ENCODE measurements at places on chromosomes 12 and 14.

GRCh38 chr12:102534899-102535298 lies 54.5 kb upstream of the IGF1 start:
- DNase-seq: no peak

- DNase-seq: no peak
These were observed 2.7 kb upstream of the KRT6B start for GRCh38 chr12:52454411-52455201.

- no peak for DNase-seq
These were observed 17.6 kb upstream of the PLEKHH1 start for GRCh38 chr14:67515386-67516079.

- DNase-seq: no peak
These were observed 555.9 kb downstream of the VRK1 start for GRCh38 chr14:97353102-97353501.

DNA sequence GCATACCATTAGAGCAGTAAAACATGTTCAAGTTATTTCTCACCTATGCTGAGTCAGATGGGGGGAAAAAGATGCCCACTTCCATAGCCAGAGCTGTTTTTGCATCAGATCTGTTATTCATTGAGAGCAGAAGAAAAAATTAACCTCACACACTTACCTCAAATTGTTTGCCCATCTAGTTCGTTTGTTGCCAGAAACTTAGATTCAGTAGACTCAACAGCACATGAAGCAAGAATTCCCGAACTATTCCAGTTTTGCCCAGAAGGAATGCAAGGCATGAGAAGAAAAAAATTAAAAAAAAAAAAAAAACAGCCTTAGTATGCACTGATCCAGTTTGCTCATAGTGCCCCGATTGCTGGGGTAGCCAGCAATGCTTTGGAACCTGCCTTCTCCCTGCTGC lies 12.4 kb upstream of the DPF3 start:
- no peak for DNase-seq

GRCh38 chr12:50271724-50272247 lies 11.5 kb downstream of the LIMA1 start:
- DNase-seq: no peak

GRCh38 chr12:78878459-78878858 lies 13.9 kb downstream of the SYT1 start:
- no peak for DNase-seq

DNA sequence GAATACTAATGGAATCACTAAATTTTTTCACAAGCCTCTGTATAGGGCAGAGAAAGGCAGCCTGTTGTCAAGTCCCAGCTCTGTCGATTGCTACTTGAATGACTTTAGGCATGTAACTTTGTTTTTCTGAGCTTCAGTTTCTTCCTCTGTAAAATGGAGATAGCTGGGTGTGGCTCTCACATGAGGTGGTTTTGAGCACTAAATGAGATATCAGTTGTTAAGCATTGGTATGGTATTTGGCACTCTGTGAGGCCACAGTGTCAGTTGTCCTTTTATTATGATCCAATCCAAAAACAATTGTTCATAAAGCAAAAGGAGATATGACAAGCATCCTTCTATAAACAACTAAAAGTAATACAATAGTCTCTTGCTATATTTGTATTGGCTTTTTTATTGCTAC lies 120.6 kb downstream of the DUSP6 start:
- no peak for DNase-seq

- DNase-seq: no peak
These were observed 140.6 kb downstream of the ITPR2 start for GRCh38 chr12:26692407-26692806.

GRCh38 chr14:36509069-36509917 lies 10.7 kb downstream of the NKX2-1 start:
- DNase-seq: no peak

- DNase-seq: no peak
These were observed 3.3 kb upstream of the RASAL1 start for GRCh38 chr12:113138826-113139225.

DNA sequence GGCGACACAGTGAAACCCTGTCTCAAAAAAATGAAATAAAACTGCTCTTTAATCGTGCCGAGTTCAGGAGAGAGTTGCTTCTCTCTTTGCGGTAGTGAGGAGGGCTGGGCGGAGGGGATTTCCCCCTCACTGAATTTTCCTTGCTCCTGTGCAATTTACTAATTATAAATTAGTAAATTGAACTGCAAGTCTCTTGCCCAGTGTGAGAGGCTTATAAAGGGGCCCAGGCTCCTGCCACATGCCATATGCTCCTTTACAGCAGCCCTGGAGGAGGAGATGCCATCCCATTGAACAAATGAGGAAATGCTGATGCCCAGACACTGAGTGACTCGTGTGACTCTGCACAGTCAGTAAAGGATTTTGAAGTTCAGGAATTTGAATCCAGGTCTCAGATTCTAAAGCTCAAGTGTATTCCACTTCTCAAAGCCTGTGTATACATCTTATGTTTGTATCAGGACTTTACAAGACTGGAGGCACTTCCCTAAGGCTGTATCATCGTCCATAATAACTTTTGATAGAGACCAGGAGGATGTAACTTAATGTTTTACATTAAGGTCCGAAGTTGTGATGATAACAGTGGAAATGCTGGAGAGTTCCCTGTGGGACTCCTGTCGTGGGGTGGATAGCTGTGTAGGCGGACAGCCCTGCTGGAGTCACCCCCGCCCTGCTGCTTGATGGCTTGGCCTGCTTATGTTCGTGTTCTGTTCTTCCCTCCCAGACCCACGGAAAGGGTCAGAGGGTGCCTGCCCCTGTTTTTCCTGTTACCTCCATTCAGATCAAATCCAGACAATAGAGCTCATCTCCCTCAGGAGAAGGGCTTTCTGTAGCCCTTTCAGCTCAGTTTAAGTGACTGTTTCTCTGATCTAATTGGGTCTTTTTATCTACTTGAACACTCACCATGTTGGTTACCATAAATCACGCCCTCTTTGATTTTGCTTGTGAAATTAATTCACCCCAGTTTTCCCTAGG lies 13.9 kb downstream of the PELI2 start:
- DNase-seq: no peak

DNA sequence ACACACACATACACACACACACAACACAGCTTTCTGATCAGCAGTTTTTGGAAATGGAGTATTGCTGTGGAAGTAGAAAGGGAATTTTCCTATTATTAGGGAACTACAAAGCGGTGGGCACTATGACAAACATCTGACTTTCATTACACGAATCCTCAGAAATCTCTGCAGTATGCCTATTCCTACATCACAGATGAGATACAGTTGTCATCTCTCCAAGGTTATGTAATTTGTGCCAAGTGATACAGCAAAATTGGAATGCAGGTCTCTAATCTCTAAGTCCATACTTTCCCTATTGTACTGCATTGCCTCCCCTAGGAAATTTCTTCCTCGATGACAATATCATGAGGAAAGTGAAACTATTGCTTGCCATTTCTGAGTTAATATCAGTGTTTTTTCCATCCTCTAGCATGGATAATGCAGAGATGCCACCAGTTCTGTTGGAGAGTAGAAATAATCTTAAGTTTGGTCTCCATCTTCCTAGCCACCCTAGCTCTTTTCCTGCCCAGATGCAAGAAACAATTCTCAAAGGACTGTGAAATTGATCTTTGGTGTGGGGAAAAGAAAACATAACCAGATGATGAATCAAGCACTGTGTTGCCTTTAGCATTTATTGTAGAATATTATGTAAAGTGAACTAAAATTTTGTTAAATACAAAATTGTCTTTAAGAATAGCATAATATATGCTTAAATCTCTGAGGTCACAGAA lies 94.7 kb downstream of the ERGIC2 start:
- no peak for DNase-seq

DNA sequence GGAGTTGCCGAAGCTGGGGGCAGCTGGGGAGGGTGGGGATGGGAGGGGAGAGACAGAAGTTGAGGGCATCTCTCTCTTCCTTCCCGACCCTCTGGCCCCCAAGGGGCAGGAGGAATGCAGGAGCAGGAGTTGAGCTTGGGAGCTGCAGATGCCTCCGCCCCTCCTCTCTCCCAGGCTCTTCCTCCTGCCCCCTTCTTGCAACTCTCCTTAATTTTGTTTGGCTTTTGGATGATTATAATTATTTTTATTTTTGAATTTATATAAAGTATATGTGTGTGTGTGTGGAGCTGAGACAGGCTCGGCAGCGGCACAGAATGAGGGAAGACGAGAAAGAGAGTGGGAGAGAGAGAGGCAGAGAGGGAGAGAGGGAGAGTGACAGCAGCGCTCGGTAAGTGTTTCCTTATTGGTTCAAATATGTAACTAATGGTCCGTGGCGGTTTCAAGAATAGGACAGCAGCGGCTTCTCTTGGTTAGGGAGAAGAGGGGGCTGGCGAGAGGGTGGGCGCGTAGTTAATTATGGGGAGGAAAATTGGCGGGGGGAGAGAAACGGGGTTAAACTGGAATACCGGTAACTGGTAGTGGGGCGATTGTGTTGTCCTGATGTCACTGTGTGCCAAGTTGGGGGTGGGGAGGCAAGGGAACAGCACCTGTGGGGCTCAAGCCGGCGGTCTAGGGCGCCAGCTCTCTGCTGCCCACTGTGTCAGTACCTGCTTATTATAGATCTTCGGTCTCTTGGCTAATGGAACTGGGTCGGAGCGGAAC lies 8.4 kb downstream of the HOXC8 start:
- DNase-seq: no peak

- no peak for DNase-seq
These were observed 926.8 kb downstream of the BCL11B start for GRCh38 chr14:98345161-98345560.

DNA sequence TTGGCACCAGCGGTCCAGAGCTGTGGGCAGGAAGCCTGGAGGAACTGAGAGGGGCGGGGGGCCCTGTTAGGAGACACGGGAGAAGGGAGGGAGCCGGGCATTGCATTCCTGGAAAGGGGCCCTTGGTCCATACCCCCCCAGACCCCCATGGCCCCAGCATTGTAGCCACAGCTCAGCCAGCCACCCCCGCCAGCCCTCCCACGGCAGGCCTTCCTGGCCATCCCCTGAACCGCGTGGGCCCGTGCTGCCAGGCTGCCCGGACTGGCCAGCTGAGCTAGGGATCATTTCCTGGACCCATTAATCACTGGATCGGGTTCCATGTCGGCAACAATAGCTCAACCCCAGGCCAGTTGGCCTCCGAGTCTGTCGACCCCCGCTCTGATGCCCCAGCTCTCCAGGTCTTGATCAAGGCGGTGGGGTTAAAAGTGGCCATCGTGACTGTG lies 39.8 kb upstream of the DIO3 start:
- no peak for DNase-seq

- DNase-seq: no peak
These were observed 12.3 kb downstream of the SEL1L start for GRCh38 chr14:81521356-81521755.

GRCh38 chr14:74934476-74935359 lies 11.7 kb upstream of the RPS6KL1 start:
- DNase-seq: no peak

GRCh38 chr14:63276492-63277342 lies 42.0 kb downstream of the GPHB5 start:
- DNase-seq: no peak

DNA sequence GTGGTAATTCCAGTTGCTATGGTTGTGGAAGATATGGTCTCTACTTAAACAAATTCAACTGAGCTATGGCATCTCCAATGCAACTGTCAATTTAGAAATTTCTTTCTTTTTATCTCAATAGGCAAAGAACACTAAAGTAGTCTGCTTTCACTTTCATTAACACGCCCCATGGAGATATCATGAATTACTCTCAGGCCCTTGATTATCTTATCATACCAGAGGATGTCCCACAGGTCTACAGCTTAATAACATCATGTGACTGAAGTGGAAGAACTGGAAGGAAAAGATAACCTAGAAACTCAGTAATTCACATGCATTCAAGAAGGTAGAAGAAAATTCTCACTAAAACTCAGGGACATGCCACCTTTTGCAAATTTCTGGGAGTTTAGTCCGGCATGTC lies 114.3 kb downstream of the FLRT2 start:
- DNase-seq: no peak

DNA sequence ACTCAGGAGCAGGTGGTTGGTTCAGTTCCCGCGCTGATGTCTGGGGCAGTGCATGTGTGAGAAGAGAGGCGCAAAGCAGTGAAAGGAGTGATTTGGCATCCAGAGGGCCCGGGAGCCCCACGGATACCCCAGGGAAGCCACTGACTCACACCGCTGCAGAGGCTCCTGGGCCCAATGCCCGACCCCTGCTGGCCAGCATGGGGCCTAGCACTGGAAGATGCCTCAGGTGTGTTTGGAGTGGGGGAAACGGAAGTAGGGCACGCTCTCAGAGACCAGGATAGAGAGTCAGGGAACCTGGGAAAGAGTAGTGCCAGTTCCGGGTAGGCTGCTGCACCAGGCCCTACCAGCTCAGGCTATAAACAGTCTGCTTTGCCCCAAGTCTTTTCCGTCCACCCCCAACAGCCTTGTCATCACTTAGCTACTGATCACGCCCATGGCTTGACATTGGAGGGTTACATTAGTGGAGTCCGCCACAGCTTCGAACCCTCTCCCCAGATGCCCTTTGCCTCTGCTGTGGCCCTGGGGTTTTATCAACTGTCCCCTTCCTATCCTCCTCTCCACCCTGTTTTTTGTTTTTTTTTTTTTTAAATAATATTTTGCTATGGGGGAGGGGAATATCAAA lies 9.5 kb upstream of the CSAD start:
- no peak for DNase-seq

DNA sequence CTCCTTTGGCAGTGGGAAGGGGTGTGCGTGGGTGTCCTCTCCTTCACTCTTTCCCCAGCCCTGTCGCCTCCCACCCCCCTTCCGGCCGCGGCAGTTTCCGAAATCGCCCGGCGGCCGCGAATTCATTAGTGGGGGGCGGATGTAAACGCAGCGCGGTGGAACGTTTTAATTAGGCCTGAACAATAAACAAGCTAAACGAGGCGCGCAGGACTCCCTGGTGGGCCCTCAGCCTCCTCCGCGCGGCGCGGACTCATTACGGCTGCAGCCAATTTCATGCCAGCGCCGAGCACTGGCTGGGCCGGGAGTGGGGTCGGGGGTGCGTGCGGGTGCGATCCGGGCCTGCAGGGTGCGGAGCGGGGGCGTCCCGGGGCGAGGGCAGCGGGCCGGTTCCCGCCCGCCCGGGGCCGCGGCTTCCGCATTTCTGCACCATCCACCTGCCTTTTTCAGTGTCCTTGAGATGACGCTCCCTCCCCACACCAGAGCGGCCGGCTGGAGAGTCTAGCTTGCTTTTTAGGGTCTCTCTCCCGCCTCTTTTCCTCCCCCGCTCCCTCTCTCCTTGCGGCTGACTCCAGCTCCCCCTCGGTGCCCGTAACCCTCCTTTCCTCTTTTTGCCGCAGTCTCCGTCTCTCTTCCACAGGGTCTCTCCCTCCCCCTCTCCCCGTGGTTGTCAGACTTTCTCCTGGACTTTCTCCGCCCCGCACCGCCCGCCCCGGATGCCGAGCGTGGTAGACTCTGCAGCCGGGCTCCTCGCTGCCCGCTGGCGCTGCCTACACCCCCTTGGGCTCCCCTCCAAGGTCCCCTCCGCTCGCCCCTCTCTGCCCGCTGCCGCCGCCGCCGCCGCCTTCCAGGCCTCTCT lies at the start of gene CISTR:
Gene CISTR (minus strand): TSS at position 644 of the 856 bp plus-strand sequence.
- no peak for DNase-seq

Data from activated CD8-positive, alpha-beta memory T cell treated with anti-CD3 and anti-CD28 coated beads for 1 hour (primary cell).